Stimulated activated CD8-positive, alpha-beta memory T cell treated with anti-CD3 and anti-CD28 coated beads, Interleukin-7, amount 100 ng/mL, for 1 hour (primary cell): ENCODE measurements at places on chromosomes 16 and 17.

DNA sequence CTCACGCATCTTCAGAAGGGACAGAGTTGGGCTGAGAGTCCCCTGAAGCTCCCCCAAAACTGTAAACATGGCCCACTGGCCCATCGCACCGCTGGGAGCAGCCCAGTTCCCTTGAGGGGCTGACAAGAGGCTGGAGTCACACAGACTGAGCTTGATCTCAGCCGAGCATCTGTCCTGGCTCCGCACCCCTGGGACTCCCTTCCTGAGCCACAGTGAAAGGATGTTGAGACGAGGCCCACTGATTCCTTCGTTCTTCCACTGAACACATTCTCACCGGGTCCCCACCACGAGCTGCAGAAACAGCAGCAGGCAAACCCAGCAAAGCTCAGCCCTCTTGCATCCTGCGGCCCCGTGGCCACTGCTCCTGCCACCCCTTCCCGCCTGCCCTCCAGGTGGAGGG is 145.9 kb upstream of the CIBAR2 start:
- DNase-seq, result no peak

DNA sequence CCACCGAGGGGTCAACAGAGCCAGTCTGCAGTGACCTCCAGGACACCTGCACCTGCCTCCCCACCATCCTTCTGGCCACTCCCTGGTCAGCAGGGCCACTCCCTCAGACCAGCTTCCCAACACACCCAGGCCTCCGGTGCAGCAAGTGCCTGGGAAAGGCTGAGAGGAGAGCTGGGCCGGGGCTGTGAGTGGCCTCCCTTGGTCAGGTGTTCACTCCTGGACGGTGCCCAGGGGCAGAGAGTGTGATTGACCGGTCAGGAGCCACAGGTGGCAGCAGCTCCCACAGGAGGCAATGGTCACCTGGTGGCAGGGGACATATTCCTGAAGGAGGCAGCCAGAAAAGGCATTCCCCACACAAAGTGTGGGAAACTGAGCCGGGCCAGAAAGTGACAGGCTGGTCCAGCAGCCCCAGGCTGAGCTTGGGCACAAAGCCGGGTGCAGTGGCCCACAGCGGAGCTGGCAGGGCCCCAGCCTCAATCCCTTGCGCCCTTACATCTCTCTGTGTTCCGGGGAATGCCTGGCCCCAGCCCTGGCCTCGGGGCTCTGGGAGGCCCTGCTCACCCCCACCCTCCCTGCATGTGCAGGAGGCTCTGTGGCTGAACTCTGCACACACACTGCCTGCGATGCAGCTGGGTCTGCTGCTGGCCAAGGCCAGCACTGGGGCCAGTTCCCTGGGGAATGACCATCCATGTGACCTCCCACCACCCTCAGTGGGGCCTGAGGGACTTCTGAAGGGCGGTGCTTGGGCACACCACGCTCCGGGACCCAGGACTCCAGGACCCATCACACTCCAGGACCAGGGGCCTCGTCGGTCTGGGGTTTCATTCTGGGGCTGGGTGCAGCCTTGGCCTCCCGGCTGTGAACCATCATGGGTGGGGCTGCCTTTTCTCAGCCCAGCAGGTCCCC is 1.2 kb upstream of the C17orf99 start:
- DNase-seq, result no peak

DNA sequence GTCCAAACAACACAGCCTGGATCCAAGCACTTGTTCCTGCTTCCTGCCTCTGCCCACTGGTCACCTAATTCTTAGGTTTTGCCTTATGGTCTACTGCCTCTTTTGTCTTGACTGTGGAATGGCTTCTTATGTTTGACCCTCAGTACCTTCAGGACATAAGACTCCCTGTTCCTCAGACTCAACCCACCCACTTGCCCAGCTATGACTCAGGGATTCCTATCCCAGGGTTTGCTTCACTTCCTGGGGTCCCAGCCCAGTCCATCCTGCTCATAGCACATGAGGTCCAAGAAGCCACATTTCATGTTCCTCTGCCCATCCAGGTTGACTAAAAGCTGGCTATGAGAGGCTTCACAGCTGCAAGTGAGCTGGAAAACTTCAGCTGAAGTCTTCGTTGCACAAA is 320.9 kb upstream of the CDH5 start:
- no peak for DNase-seq

DNA sequence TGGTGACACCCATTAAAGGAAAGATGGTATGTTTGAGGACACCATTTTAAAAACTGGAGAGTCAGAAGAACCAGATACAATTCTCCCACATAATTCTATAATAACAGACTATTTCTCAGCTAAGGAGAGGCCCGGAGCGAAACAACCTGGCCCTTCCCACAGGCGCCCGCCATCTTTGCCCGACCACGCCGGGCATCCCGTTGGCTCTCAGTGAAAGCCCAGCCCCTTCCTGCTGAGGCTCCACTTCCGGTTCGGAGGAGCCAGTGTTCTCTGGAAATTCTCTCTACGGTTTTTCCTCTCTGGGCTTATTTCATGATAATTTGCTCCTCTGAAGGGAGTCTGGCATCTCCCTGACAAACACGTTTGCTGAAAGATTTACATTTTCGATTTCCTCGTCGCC is 175.7 kb downstream of the AXIN2 start:
- DNase-seq, result no peak

GRCh38 chr16:23351360-23351759 is 49.3 kb downstream of the SCNN1B start:
- no peak for DNase-seq

GRCh38 chr17:58565389-58566311 is 51.2 kb upstream of the MTMR4 start:
- DNase-seq, result no peak

GRCh38 chr17:57929386-57929785 is 25.8 kb downstream of the CUEDC1 start:
- no peak for DNase-seq
